ENCODE measurements at places on chromosomes 1 and 21. TPM values are rescaled to one million over a fixed set of nuclear protein-coding genes. Genes with fewer than 3 reads are reported as not detected.

GRCh38 chr1:11649237-11649623 is 5.0 kb downstream of the FBXO2 start:
- no peak for DNase-seq

DNA sequence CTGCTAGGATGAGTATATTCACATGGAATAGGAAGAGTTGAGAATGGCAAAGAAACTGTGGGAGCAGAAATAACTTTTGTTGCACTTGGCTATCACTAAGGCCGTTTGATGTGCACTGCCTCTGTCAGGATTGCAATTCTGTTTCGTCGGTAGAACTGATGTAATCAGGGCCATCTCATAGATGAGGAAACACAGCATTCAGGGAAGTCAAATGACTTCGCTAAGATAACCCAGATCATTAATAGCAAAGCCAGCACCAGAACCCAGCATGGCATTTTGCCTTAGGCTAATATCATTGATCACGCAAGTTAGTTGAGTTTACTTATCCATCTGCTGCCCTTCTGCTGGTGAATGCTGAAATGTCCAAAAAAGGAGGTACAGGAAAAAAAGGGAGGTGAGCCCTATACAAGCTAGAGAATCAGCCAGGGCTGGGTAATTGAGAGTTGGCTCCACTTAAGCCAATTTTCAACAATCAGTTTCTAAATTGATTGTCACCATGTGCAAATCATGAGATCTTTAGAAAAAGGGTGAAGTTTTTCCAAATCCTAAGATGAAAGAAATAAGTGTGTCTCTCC is 7.6 kb downstream of the RASSF5 start:
- DNase-seq: no peak

NEK2 gene
- 0.26 TPM for total RNA-seq

DNA sequence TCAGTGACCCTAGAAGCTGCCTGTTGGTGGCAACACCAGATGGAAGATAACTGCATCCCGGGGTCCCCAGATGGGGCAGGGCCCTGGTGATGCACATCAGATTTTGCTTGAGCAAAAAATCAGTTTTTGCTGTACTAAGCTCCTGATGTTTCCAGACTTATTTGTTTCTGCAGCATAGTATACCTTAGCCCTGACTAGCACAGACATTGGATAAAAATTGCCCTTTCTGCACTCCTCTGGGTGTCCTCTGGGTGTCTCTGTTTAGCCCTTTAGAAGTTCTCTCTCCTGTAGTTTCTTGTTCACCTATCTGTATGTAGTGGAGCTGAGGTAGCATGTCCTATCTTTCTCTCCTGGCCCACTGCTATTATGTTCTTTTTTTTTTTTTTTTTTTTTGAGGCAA is 30.3 kb upstream of the PLA2G2C start:
- no peak for DNase-seq

SMCP gene
- 0.17 TPM for total RNA-seq

DNA sequence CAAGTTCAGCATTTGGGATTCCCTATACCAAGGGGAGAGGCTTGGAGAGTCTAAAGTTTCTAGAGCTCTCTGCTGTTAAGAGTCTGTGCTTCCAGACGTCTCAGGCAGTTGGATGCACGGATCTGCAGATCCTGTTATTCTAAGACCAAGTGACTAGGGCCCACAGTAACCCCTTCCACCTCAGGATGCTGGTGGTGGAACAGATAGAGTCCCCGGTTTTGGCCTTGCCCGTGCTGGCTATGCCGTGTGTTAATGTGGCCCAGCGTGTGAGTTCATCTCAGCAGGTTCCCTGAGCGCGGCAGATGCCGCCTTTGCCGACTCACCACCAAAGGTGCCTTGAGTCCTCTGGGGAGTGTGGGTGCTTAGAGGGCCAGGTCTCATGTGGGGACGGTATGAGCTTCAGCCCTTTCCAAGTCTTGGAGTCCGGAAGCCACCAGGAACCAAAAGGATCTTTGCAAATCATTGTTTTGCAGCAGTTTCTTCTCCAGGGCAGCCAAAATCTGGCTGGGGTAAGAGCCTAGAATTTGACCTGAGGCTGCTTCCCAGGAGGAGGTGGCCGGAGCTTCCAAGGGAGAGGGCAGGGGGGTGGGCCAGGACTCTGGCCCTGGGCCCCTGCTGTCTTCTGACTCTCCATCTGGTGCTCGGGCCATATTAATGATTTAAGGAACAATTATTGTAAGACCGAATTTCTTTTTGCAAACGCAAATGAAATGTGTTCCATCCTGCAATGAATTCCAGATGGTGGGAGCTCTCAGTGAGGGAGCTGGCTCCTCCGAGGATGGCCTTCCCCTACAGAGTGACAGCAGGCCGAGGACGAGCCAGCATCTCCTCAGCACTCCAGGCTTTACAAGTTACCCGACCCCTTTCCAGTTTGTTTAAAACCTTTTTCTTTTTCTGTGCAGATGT is 205.7 kb downstream of the FOXD2 start:
- no peak for DNase-seq

- DNase-seq: no peak
These were observed 63.1 kb upstream of the MUTYH start for GRCh38 chr1:45403298-45403697.

DNA sequence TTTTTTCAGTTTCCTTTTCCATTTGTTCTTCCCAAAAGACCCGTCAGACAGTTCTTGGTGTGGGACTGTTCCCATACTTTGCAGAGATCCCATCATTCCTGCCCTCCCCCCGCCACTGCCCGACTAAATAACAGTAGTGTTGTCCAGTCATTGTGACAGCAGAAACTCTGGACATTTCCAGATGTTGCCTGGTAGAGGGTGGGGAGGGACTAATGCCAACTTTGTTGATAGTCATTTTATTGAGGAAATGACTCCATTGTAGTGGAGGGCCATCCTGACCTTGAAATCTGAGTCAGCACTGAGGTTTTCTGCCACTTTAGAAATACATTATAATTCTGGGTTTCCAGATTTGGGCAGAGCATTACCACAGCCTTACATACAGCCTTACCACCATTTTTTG is 85.4 kb downstream of the CEP350 start:
- DNase-seq: peak; percentile 42

FASLG gene
- total RNA-seq: not detected

STUM gene
- not detected for total RNA-seq

GRCh38 chr1:183609313-183609712 is 19.1 kb upstream of the NCF2 start:
- peak; percentile 65 for DNase-seq

MTF2 gene
- 13.6 TPM for total RNA-seq

TRPM2 gene
- not detected for total RNA-seq

DNA sequence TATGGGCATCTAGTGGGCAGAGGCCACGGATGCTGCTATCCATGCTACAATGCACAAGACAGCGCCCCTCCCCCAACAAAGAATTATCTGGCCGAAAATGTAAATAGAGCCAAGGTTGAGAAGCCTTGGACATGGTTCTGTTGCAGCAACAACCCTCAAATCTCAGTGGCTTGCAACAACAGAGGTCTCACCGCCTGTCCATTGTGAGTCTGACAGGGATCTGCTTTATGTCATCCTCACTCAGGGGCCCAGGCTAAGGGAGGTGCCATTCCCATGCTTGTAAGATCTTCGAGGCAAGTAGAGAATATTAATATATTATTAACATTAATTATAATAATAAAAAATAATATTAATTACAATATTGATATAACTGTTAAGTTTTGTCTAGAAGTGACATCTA is 9.5 kb upstream of the PITHD1 start:
- DNase-seq: no peak

DNM3 gene
- 1.8 TPM for total RNA-seq

DNA sequence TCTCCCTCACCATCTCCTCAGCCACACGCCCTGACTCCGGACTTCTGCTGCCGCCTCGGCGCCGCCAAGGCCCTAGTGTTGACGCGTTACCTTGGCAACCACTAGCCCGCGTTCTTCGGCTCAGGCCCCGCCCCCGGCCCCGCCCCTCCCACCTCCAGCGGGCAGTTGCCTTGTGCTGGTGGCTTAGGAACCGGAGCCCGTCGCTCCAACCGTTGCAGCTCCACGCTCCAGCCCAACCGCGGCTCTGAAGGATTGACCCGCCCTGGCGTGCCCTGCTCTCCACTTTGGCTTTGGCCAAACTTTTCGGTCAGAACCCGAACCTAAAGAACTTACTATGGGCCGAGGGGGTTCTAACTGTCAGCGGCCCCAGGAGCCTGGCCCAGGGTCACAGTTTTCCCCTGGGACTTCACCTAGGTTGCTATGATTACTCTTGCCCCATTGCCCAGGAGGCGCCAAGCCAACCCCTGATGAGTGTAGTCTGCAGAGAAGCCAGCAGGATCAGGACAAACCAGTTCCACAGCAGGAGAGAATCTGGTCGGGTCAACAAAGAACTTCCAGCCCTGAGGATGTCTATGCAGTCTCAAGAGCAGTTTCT is at the start of gene CFAP45:
Gene CFAP45 (minus strand): TSS at position 80 of the 595 bp plus-strand sequence. CDS start 67 bp downstream, at position 13.
- peak; percentile 77 for DNase-seq

DNA sequence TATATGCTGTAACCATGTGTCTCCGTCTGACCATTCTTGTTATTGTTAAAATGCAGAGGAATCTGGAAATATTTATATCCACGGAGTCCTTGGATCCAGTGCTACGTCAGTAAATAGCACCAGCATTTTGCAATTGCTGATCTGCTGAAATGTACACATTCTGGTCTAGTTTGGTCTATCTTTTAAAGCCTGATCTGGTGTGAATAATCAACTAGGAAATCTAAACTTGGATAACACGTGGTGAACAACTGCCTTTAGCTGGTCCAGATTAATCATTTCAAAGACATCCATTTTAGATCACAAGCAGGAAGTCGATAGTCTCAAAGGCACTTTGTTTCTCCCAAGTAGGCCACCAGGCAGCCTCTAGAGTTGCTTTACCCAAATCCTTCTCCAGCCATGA is 32.6 kb downstream of the PDPN start:
- no peak for DNase-seq

DNA sequence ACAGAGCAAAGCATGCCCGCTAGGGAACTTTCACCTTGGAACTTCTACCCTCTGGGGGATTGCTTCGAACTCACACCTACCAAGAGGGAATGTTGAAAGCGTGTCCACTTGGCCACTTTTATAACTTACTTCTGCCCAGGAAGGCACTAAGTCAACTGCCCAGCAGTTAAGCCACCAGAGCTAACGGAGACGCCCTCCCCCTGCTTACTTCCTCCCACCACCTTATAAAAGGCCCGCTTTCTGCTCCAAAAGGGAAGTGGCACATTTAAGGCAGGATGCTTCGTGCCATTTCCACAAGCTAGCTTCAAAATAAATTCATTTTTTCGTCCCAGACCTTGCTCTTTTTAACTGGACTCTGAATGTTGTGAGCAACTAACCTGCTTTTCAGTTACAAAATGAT is 3.2 kb upstream of the AK2 start:
- no peak for DNase-seq

AMPD1 gene
- not detected for total RNA-seq

- no peak for DNase-seq
These were observed 24.4 kb downstream of the RCAN3 start for GRCh38 chr1:24526940-24527542.

KCNE2 gene
- not detected for total RNA-seq

DNA sequence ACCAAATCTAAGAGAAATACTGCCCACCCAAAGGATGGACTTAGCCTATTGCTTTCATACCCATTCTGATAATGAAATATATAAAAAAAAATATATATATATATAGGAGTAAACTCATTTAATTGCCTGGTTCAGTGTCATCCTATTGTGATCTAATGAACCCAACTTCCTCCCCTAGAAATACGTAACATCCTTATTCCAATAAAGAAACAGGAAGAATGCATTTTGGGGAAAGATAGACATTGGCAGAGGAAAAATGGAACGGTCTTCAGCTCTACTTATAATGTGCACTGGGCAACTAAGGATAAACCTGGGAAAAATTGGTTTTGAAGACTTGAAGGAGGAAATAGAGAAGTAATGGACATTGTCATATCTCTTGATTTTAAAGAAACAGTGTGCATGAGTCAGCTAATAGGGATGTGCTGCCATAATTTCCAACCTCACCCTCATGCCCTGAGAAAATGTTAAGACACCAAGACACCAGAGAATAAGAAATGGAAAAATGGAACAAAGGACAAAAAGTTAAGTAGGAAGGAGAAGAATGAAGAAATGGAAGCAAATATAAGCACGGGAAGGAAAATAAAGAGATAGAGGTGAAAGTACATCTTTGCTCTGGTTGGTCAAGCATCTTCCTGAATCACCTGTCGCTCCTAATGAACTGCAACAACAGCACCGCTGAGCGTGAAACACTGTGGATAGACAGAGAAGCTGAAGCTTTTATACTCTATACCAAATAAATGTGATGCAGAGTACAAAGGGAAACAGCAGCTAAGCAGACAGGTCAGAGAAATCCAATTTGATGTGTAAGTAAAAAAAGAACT is 5.4 kb downstream of the UBR4 start:
- DNase-seq: peak; percentile 35

SPRR2E gene
- not detected for total RNA-seq

GRCh38 chr1:47711848-47712492 is 274.1 kb downstream of the FOXD2 start:
- no peak for DNase-seq

- no peak for DNase-seq
These were observed 22.0 kb upstream of the GRIK3 start for GRCh38 chr1:37056325-37056724.

GRCh38 chr1:206102292-206102936 is 14.8 kb downstream of the AVPR1B start:
- DNase-seq: no peak

S100A14 gene
- total RNA-seq: 0.33 TPM

DNA sequence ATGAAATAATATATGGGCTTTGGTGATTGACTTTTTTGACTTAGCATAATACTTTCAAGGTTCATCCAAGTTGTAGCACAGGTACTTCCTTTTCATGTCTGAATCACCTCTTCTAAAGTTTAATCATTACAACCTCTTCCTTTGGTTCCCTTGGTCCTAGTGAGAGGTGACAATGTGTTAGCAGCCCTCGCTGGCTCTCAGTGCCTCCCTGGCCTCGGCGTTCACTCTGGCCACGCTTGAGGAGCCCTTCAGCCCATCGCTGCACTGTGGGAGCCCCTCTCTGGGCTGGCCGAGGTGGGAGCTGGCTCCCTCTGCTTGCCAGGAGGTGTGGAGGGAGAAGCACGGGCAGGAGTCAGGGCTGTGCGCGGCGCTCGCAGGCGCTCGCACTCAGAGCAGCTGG is 13.0 kb upstream of the RCAN3 start:
- no peak for DNase-seq

EPHA8 gene
- not detected for total RNA-seq

DNA sequence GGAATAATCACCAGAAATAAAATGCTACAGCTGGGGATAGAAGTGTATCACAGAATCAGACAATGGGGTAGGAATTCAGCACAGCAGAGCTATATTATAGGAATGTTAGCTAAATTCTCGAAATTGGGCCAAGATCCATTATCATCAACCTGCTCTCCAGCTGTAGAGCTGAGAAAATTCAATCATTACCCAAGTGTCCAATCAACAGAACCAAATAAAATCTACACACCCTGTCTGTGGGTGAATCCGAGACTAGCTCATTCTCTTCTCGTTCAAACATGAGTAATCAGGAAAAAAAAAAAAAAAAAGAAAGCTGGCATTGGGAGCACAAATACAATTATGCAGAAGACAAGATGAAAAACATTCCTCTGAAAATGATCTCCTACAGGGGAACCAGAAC is 119.2 kb downstream of the CDC7 start:
- DNase-seq: no peak

KIF26B gene
- total RNA-seq: 6.9 TPM

GRCh38 chr1:179955287-179955680 is 674 bp downstream of the CEP350 start:
- DNase-seq: peak; percentile 25

ORC1 gene
- total RNA-seq: 0.26 TPM

GRCh38 chr1:87720561-87720960 is 391.9 kb downstream of the LMO4 start:
- no peak for DNase-seq
